ENCODE measurements at places on chromosomes 6 and 20.

- DNase-seq: no peak
Measured at GRCh38 chr6:107607116-107607515, 117.2 kb downstream of the SOBP start.

- DNase-seq: peak; percentile 65
Measured at GRCh38 chr20:62571669-62572344, 70.5 kb upstream of the SLCO4A1 start.

DNA sequence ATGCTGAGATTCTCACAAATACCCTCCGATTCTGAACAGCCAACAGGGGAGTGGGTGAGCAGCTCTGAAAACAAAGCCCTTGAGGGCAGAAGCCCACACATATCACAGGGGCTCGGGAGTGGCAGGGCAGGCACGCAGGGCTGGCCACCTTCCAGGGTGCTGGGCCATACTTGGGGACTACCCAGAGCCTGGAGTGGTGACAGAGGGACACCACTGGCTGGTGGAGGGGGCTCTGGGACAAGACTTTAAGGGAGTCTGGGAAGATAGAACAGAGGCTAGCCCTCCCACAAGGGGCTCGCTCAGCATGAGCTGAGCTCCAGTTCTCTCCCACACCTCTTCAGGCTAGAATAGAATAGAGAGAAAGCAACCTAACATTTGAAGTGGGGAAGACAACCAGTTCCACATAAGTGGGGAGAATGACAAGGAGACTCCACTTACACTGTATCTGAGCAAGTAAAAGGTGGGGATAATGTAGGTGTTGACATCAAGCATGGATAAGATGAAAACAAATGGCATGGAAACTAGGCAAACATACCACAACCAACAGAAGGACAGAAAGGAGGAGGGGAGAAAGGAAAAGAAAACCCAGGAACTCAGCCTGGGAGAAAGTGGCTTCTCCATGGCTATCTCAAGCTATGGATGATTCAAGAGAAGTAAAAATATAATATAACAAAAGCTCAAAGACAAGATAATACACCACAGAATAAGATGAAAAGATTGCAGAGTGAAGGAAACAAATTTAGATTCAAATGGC is 7.0 kb downstream of the PPIL1 start:
- no peak for DNase-seq

- DNase-seq: no peak
Measured at GRCh38 chr6:165451838-165452237, 142.4 kb upstream of the C6orf118 start.

- no peak for DNase-seq
Measured at GRCh38 chr6:5778317-5778857, 228.3 kb downstream of the NRN1 start.

GRCh38 chr20:25222461-25223178 is 25.3 kb upstream of the PYGB start:
- DNase-seq: no peak

DNA sequence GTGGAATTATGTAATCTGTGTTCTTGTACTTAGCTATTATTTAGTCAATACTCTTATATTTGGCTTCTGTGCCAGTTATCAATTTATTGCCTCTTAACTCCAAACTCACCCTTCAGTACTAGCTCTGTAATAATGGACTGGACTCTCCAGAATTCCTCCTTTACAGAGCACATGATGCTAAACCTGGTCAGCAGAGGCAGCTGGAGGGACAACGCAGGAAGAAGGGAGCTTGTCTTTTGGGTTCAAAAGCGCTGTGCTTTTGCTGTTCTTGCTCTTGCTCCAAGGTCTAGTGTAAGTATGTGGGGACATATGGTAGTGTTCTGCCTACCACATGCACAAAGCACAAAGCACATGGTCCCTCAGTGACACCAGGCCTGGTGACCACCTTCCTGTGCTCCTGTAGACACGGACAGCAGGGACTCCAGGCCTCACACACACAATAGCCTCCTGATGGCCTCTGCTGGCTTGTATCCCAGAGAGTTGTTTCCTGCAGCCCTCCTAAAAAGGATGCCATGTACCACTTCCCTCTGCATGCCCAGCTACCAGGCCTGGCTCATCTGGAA is 46.1 kb downstream of the CHD6 start:
- DNase-seq: no peak

DNA sequence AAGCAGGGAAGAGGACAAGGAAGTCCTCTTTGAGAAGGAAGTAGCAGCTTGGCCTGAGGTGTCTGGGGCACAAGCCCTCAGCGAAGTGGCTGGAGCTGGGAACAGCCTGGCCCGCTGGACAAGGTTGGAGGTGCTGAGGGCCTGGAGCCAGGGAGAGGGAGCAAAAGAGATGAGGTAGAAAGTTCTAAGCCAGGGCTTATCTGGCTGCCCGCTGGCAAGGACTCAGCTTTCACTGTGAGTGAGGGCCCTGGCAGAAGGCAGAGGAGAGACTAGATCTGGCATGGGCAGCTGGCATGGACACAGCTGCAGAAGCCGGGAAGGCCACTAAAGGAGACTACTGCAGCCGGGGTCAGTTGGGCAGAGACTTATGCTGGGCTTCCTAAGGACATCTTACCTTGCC is 21.8 kb upstream of the PCMTD2 start:
- DNase-seq: no peak

GRCh38 chr20:15267935-15268334 is 930.5 kb upstream of the FLRT3 start:
- DNase-seq: no peak

- DNase-seq: no peak
Measured at GRCh38 chr6:3412779-3413500, 43.9 kb downstream of the SLC22A23 start.

- DNase-seq: no peak
Measured at GRCh38 chr20:4584510-4584909, 137.2 kb upstream of the PRND start.

DNA sequence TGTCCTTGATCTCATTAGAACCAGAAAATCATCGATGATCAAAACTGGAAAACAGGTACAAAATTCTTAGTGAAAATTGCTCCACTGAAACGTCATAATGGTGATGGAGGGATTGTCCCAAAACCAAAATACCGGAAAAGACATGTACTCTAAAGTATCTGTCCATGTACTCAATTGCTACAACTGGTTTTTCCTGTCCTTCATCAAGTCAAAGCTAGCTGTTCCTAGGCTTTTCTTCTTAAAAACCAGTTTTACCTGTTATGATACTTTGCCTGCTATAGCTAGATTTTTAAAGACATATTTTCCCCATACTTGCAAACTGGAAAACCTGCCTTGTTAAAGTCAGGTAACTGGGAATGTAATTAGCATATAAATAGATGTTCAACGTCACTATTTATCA is 50.5 kb upstream of the LRRC1 start:
- no peak for DNase-seq

- DNase-seq: no peak
Measured at GRCh38 chr6:140077827-140078560, 703.5 kb upstream of the CITED2 start.

GRCh38 chr6:22468256-22468965 is 101.0 kb upstream of the HDGFL1 start:
- DNase-seq: peak; percentile 36

- DNase-seq: no peak
Measured at GRCh38 chr6:3109761-3110160, 8.8 kb upstream of the BPHL start.

- no peak for DNase-seq
Measured at GRCh38 chr6:164121527-164121926, 707.0 kb downstream of the QKI start.

DNA sequence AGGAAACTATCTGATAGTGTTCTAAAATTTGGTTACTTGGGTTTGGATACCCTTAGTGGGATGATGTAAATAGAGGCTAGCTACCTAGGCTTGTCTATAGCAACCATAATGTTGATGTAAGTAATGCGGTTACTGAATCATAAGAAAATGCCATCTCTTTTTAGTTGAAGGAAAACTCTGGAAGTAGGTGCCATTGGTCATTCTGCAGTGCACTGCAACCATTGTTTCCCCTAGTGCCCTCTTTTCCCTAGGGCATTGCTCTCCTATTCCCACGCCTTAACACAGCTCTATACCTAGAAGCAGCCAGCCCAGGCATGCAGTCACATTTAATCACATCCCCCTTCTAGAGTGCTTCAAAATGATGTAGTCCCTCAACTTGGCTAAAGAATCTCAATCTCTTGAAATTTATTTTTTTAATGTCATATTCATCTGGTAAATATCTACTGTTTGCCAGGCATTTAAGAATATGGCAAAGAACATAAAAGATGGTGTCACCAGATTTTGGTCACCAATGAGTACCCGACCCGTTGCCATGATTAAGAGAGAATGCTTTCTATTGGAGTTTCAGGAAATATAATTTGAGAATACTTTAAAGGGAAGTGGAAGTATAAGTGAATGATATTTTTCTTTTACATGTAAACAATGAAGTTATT is 10.4 kb downstream of the LOC128125822 start:
- no peak for DNase-seq

- DNase-seq: no peak
Measured at GRCh38 chr6:6007366-6008088, 802 bp upstream of the NRN1 start.

GRCh38 chr20:1005452-1006027 is 3.4 kb upstream of the RSPO4 start:
- DNase-seq: peak; percentile 63

- no peak for DNase-seq
Measured at GRCh38 chr6:55902796-55903195, 27.4 kb upstream of the BMP5 start.

DNA sequence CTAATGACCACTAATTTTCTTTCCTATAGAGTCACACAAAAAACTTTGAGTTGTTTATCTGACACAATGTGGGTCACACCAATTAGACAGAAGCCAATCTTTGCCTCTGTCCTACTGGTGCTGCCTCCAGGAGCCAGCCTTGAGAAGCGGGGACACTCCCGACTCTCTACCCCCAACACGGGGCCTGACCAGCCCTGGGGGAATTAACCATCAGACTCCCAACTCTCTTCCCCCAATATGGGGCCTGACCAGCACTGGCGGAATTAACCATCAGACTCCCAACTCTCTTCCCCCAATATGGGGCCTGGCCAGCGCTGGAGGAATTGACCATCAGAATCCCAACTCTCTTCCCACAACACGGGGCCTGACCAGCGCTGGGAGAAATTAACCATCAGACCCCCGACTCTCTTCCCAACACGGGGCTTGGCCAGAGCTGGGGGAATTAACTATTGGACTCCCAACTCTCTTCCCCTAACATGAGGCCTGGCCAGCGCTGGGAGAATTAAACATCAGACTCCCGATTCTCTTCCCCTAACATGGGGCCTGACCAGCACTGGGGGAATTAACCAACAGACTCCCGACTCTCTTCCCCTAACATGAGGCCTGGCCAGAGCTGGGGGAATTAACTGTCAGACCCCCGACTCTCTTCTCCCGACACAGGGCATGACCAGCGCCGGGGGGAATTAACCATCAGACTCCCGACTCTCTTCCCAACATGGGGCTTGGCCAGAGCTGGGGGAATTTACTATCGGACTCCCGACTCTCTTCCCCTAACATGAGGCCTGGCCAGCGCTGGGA is 12.5 kb downstream of the CST7 start:
- DNase-seq: no peak

GRCh38 chr6:35967076-35967774 is 46.3 kb upstream of the SRPK1 start:
- DNase-seq: no peak

DNA sequence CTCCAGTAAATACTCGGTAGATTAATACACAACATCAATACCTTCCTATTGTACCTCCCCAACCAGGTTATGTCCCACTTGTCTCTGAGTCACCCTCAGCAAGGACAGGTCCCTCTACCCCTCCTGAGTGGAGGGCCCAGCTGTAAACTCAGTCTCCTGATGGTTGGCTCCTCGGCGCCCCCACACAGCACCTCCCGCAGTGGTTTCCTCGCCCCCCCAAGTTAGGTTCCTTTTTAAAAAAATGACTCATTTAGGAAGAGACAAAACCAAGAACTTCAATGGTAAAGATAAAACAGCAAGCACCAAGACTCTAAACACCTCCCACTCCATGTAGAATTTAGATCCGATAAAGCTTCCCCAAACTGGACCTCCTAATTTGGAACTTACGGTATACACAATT is 83.5 kb downstream of the TRERF1 start:
- DNase-seq: peak; percentile 11

GRCh38 chr6:14999106-14999505 is 246.8 kb upstream of the JARID2 start:
- DNase-seq: no peak

- no peak for DNase-seq
Measured at GRCh38 chr6:152173957-152174356, 366.5 kb downstream of the ESR1 start.

- DNase-seq: no peak
Measured at GRCh38 chr20:37917461-37917860, 14.5 kb downstream of the VSTM2L start.

DNA sequence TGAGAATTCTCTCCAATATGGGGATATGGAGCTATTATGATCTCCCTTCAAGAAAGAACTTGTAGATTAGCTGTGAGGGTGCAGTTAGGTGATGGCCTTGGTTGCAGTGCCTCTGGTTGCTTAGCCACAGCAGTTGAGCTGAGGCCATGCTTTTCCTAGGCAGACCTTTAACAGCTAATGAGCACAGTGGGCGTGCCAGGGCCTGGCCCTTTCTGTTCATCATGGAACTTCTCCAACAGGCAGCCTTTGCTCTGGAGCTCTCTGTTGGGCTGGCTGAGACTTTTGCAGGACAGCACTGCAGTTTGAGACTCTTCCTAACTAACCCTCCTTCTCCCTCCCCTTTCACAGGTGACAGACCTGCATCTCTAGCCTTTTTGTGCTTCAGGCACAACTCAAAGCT is 39.7 kb upstream of the TMEM170B start:
- no peak for DNase-seq

- DNase-seq: no peak
Measured at GRCh38 chr20:3166913-3167342, 6.4 kb downstream of the LZTS3 start.

All from OCI-M1 (cell line).